ENCODE measurements at places on chromosomes 1 and 21.

DNA sequence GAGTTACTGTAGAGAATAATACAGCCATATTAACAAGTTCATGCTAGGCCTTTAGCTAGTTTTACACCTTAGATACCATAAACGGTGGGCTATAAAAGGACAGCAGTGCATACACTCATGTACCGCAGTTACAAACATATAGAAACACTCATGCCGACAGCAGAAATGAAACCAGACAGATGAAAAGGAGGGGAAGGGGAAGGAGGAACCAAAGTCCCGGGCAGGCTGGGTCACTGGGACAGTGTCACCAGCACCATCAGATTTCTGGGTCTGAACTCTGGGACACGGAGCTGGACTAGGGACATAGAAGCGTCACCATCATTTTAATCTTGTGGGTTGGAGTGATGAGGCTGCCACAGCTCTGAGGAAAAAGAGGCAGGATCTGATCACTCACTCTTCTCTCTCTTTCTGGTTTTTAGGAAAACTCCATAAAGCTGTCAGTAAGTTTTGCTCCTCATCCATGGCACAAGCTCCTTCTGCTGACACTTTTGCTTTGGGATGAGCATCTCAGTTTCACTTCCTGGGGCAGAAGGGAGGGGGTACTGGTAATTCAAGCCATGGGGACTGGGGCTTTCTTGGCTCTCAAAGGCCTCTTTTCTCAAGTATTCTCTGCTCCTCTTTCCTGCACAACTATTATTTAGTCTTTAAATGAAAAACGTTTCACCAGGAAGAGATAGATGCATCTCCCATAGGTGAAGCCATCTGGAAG is 7.8 kb upstream of the ZNF691 start:
- DNase-seq: no peak

DNA sequence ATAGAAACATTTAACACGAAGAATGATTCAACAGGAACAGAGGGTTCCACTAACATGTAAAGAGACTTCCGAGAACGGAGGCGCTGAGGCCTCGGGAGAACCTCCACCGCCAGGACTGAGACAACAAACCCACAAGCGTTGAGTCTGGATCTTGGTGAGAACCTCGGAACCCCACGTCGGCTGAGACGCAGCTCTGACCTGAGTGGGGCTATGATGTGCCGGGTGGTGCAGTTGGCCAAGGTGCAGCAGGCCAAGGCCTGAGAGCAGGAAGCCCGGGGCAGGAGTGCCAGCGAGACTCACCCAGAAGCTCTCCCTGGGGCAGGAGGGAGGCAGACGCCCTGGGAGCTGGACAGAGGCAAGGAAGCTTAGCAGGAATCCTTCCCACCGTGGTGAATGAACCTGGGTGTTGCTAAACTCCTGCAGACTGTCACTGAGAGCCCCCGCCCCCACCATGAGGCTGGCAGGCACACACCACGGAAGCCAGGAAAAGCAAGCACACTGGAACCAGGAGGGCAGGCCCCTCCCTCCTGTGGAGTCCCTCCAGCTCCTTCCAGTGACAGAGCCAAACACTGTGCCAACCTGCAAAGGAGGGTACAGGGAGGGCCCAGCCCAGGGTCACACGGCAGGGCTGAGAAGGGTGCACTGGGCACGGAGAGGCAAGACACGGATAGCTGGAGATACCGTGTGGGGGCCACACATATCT is 34.8 kb downstream of the WDR4 start:
- DNase-seq: no peak

GRCh38 chr1:165905853-165906252 is 78.4 kb downstream of the UCK2 start:
- no peak for DNase-seq

DNA sequence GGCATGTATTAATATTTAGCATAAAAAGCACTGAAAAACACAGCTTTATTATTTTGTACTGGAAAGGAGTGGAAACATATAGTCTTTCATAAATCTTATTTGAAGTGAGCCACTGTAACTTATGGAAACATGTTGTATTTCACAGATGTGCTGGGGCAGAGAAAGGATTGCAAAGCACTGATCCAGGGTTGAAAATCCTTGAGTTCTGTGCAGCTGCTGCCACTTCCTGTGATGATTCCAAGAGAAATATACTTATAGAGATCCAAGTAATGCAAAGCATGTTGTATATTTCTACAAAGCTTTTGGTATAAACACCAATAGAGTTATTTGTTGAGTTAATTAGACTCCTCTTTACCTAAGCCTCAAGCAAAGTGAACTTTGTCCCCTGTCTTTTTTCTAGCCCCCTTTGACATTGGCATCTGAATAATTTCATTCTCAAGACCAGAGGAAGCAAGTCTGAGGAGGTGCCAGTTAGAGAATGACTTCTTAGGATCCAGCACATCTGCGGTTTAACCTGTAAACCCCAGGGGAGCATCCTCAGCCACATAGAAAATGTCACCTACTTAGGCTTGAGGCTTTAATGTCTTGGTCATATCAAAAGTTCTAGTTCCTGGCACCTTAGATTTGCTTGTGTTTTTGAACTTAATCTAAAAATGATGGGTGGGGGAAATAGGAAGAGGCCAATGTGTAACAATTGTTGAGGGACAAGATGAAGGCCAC is 173.3 kb downstream of the FASLG start:
- no peak for DNase-seq

DNA sequence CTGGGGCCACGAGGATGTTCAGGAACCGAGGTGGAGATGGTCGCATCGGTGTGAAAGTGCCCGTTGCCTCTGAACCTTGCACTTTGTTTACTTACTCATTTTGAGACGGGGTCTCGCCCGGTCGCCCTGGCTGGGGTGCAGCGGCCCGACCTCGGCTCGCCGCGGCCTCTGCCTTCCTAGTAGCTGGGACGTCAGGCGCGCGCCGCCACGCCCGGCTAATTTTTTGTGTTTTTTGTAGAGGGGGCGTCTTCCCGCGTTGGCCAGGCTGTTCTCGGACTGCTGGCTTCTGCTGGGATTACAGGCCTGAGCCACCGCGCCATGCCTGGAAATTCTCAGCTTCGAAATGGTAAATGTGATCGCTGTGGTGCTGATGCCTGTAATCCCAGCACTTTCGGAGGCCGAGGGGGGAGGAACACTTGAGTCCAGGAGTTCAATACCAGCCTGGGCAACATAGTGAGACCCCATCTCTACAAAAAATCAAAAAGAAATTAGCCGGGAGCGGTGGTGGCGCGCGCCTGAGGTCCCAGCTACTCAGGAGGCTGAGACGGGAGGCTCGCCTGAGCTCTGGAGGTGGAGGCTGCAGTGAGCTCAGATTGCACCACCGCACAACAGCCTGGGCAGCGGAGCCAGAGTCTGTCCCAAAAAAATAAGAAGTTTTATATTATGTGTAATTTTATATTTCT is 684 bp upstream of the MRPL20 start:
- DNase-seq: no peak

- DNase-seq: no peak
These were observed 43.7 kb downstream of the C8B start for GRCh38 chr1:56922070-56922469.

- DNase-seq: no peak
These were observed 39.2 kb upstream of the POU3F1 start for GRCh38 chr1:38085666-38086330.

DNA sequence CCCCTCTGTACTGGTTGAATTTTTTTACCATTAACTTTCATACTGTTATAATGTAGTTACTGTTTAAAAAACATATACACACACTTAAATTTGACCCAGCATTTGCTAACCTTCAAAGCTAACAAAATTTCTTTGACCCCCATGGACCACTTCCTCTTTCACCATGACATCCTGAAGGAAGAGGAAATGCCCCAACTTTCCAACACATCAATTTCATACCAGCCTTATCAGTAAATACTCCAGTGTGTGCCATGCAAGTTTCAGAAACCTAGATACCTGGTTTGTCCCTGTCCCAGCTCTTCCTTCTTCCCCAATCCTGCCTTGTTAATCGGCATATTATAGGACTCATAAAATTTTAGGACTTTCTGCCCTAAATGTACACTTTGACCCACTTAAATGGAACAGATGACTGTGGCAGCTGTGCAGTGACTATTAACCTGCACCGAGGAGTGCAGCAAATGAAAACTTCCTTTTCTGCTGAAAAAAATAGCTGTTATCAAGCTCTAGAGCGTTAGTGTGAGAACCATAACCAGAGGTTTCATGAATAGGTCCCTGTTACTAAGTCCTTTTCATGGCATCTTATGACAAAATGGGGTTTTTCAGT is 54.1 kb downstream of the DTL start:
- no peak for DNase-seq

- no peak for DNase-seq
These were observed 36.2 kb downstream of the MEF2D start for GRCh38 chr1:156464335-156464734.

GRCh38 chr21:29730281-29730680 is 209.5 kb downstream of the GRIK1 start:
- no peak for DNase-seq

DNA sequence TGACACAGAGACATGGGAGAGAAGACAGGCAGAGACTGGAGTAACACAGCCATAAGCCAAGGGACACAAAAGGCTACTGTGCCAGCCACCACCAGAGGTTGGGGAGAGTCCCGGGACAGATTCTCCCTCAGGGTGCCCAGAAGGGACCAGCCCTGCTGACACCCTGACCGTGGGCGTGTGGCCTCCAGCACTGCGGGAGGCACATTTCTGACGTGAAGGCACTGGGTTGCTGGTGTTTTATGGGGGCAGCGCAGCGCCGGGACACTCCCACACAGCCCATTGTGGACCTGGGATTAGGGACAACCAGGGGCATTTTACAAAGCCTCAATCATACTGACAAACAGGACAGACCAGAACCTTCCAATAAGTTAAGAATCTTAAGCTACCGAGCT is 26.2 kb downstream of the PRDM15 start:
- DNase-seq: no peak

GRCh38 chr1:26913754-26914619 is at the start of gene NR0B2:
Gene NR0B2, minus strand, starts transcription at chr1:26913975. Its CDS starts 35 bp downstream, at chr1:26913940.
- DNase-seq: no peak

DNA sequence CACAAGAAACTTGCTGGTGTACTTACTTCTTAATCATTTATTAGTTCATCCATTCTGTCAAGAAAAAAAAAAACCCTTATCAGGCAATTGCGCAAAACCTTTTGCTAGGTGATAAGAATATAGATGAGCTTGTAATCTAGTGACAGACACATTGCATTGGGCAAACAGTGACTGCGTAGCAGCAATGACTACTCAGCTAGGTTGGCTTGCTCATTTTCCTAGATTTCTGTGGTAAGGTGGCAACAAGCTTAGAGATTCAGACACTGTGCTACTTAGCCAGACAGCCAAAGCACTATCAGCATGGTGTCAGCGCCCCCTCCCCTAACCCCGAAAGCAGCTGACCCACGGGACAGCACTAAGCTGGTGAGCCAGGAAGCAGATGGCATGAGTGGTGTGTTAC is 203.1 kb downstream of the BARHL2 start:
- DNase-seq: no peak

All from activated T-helper 9 cell treated with anti-CD3 and anti-CD28 coated beads, Interleukin-2, amount 50 U/mL, for 16 hours (primary cell).